ENCODE measurements at places on chromosomes 3 and 15.
A peak's percentile ranks its signal among the peaks of the same experiment; 100 is the strongest.

- no peak for DNase-seq
Measured at GRCh38 chr3:104392327-104392726, 974.4 kb upstream of the ALCAM start.

DNA sequence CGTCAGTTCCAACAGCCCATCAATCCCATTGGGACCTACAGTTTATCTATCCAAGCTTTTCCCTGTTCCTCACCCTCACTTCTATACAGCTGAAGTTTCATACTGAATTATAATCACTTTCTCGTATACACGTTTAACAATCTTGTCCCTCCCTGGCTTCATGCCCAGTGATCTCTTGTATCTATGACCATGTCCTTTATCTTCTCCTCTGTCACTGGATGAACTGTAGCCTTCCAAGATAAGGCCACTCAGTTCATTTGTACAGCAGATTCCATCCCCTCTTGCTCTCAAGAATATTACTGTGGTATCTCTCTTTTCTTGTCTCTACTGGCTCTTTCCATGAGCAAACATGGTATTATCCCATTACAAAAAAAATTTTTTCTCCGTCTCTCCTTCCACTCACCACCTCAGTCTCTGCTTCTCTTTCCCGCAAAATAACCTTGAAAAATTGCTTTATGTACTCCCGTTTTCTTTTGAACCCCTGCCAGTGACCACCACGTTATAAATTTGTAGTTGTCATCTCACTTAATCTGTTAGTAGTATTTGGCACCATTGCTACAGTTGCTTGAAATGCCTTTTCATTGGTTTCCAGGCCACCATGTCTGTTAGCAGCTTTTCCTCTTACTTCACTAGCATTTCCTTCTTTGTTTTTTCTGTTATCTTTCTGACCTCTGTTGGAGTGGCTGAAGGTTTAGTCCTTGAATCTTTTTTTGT is 9.4 kb downstream of the CTNNB1 start:
- DNase-seq, result no peak

- DNase-seq, result peak; percentile 10
Measured at GRCh38 chr3:138479438-138479863, 45.0 kb downstream of the ESYT3 start.

- no peak for DNase-seq
Measured at GRCh38 chr3:195836476-195837135, 24.9 kb upstream of the MUC4 start.

All from NCI-H748 treated with DMSO at 0.1 percent for 48 hours (cell line).